ENCODE measurements at places on chromosomes 6 and 20.

DNA sequence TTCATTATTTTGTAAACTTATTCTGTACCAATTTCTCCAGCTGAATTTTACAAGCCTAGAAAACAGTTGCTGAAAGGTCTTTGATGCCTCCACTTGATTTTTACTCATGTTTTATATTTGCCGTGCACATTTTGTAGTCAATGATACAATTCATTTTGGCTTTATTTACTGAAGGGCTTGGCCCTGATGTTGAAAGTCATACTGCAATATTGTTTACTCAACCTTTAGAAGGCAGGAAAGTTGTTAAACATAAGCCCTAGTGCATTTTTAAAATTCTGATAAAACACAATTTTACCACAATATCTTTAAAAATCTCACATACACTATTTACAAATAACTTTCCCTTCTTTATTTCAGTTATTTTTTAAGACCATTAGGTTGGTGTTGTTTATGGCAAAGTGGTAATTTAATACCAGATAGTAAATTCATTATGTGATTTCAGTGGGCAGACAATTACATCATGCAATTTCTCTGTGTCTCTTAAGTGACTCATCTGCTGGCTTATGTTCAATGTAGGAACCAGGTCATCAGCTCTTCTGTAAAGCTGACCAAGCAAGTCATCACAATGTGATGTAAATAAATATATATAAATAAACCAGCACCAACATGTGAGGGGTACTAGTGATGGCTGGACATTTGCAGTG, 121.1 kb upstream of the SLC35B3 start:
- no peak for DNase-seq

GRCh38 chr20:19758501-19759331, 658 bp downstream of the RIN2 start:
- no peak for DNase-seq

- no peak for DNase-seq
Measured at GRCh38 chr20:8223091-8223870, 91.2 kb downstream of the PLCB1 start.

DNA sequence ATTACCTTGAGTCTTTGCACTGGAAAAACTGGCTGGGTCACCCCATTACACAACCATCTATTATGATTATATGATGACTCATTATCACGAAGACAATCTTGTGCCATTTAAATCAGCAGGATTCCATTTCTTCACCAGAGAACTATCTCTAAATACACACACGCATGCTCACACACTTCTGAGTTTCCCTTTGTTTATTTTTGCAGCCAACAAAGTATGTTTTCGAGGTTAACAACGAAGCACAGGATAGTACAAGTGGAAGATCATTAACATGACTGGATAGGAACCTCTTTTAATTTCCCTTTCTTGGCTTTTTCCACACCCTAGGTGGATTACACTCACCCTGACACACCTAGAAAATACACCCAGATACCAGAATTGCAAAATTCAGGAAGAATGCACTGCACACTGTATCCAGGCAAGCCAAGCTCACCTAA, 18.9 kb downstream of the PERP start:
- no peak for DNase-seq

DNA sequence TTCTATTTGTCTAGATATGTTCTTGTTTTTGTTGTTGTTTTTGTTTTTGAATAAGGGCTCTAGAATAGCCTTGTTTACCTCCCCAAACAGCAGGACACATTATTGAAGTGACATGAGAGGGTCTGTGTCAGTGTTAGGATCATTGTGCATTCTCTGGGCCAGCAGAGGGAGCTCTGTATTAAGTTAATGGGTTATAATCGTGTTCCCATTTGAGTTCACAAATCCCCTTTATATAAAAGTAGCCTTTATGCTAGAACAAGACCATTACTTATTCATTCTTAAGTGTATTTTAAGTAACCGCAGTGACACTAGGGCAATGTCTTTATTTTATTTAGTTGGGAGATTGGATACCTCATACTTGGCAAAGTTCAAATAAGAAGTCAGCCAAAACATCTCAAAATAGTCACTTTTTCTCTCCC, 44.8 kb downstream of the STK4 start:
- peak; percentile 53 for DNase-seq

DNA sequence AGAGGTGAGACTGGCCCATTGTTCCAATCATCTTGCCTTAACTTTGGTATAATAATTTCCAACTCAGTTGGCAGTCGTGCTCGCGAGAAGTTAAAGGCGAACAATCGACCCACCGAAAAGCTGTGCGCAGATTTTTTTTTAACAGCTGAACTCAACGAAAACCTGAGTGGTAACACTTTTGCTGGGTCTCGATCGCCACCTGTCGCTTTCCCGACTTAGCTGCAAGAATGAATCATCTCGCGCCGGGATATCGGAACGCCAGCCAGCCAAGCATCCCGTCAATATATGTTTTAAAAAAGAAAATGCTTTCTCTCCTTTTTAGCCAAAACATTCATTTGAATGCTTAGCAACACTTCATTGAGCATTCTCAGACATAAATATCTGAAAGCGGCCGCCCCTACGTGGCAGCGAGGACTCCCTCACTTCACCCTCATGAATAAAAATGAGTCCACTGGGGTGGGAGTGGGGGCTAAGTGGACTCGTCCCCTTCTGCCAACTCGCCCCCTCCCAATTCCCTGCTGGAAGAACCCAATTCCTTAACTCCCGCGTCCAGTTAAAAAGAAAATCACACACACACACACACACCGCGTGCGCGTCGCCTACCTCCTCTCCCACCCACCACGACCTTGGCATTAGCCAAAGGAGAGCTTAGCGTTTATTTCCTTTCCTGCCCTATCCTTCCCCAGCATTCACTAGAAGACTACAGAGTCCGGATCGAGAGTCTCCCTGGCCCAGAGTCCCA, 1.5 kb downstream of the COL12A1 start:
- no peak for DNase-seq

GRCh38 chr6:85945459-85946185, 302.9 kb upstream of the SYNCRIP start:
- no peak for DNase-seq

DNA sequence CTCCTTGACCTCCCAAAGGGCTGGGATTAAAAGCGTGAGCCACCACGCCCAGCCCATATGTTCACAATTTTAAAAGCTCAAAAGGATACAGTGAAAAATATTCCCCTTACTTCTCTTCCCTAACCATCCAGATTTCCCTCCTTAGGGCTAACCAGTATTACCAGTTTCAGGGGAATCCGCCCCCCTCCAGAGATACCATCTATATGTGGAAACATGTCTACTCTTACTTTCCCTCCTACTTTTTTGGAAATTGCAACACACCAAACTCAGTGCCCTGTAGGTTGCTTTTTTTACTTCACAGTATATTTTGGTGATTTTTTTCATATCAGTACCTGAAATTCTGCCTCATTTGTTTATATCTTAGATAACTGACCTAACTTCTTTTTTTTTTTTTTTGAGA, 6.9 kb upstream of the RPL10A start:
- DNase-seq = no peak

DNA sequence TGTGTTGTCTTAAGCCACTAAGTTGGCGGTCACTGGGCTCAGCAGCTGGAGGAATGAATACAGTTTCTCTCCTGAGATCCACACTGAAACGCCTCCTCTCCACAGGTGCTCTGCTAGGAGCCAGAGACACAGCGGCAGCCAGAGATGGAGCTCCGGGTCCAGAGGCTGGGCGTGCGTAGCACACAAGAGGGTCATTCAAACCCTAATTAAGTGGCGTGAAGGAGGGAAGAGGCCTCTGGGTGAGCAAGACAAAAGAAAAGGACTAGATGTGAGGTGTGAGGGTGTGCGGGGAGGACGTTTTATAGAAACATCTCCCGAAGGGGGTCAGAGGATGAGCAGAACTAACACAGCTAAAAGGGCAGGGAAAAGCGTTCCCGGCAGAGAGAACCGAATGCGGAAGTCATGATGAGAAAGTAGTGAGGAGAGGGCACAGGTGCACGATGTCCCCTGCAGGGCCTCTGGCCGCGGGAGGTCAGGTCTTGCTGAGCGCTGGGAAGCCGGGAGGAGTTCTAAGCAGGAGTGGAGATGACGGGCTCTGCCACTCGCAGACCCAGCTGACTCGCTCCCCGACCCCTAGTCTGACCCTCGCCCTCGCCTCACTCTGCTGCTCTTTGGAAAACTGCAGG, 54.4 kb downstream of the BMP7 start:
- DNase-seq = no peak

DNA sequence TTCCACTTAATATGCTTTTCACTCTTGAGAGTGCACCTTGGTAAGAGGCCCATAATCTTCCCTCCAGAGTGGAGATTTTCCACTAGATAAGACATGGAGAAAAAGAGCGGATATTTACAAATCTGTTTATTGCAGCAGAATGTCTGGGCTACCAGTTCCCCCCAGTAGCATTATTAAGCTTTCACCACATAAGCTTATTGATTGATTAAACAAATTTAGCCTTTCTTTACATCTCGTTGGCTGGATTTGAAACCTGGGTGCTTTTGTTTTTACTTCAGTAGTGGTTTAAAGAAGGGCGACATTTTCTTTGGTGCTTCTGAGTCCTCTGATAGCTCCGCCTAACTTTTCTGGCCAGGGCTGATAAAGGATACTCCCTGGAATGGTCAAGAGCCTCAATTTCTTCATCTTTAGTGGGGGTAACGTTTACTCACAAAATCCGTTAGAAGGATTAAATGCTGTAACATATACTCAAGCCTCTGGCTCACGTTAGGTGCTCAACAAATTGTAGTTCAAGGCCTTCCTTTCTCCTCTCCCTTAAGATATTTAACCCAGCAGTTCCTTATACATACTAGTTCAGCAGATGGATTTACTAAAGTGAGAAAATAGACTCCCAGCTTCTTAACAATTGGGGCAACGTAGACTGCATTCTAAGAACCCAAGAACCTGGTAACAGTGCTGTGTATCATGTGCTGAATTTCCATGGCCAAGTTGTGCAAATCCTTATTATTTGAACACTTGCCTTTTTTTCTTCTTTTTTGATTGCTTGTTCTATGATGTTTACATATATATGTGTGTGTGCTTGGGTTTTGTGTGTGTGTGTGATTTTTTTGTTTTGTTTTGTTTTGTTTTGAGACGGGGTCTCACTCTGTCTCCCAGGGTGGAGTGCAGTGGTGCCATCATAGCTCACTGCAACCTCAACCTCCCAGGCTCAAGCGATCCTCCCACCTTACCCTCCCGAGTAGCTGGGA, 91.4 kb downstream of the RREB1 start:
- no peak for DNase-seq

- DNase-seq = no peak
Measured at GRCh38 chr6:44475417-44475778, 87.9 kb downstream of the CDC5L start.

DNA sequence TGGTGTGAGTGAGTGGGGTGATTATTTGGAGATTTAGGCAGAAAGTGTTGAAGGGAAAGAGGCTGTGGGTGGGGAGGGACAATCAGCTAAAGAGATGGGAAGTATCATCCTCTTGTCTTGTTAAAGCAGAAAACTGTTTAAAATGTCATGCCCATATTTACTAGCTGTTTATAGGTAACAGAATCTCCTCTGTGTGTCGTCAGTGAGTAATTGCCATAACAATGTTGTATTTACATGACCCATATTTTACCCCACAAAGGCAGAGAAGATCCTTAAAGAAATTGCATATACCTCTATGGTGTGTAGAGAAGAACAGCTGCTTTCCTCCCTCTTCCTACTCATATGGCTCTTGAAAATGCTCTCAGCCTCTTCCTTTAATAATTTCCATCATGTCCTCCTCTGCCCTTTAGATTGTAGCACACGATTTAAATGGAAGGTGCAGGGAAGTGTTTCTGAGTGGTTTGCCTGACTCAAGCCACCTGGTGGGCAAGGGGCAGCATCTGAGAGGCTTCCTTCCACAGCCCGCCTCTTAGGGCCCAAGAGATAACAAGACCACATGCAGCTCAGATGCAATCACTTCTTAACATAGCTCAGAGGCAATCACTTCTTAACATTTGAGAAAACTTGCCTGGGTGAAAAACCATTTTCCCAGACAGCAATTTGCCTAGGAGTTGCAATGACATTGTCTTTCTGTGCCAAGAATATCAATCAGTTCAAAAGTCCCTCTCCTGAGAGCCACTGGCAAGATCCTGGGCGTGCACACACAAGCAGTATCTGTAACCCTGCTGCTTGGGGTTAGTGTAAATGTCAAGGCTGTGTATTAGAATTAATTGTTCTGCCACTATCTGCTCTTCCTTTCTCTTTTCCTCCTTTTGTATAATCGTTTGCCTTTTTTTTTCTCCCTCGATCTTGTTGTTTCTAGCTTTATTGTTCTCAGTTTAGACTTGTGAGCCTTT, 44.1 kb upstream of the EDN1 start:
- no peak for DNase-seq

- DNase-seq = no peak
Measured at GRCh38 chr20:35661053-35661452, 3.6 kb downstream of the CPNE1 start.

DNA sequence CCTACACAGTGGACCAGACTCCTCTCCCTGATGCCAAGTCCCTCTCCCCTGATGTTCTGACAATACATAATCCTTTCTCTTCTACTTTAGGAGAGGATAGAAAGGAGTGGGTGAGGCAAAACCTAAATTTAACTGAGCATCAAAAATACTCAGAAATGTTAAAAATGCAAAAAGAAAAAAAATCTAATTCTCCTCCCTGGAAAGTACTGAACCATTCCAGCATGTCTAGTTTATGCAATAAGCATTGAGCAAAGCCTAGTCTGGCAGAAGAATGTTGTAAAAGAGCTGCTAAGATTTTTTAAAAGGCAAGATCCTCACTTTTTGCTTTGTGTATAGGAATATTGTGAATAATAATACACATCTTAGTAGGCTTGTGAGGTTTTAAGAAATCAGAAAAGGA, 116.6 kb upstream of the STXBP5 start:
- DNase-seq = no peak

- DNase-seq = no peak
Measured at GRCh38 chr6:164023535-164023934, 609.0 kb downstream of the QKI start.

DNA sequence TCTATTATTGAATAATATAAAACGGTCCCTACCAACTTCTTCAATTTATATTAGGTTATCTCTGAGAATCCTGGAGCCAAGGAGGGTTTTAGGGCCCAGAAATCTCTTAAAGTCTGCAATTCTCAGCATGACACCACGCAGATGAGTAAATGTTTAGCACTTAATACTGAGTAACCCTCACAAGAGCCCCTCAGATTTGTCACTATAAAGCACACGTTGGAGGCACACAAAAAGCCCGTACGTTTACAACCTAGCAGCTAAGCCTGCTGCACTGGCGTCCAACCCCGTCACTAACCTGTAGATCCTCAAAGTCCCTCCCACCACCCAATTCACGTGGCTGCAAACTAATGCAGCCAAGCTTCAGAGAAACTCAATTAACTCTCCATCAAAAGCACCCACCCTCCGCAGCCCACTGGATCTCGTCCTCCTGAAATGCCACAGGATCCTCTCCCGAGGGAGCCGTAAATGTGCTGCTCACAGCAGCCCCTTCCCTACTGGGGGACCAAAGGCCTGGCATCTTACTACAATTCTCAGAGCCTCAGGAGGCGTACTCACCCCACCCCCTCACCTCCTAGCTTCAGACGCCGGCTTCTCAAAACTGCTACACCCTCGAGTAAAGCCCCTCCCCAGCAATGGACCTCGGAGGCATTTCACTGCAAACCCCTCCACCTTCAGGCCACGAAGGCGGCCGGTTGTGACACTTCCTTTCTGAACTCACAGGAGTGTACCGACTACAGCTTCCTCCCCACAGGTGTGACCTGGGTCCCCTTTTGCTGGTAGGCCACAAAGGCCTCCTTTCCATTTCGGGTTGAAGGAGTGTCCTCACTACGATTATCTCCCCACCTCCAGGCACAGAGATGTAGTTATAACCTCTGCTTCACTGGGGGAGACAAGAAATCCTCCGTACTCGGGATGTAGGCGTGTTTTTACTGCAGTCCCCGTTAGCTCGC, 909 bp downstream of the CPNE1 start:
- peak; percentile 63 for DNase-seq

- no peak for DNase-seq
Measured at GRCh38 chr6:140156131-140156530, 781.7 kb upstream of the CITED2 start.
